ENCODE measurements at places on chromosomes 3 and 15.

- DNase-seq: no peak
These were observed 93.8 kb downstream of the SLCO3A1 start for GRCh38 chr15:91947293-91947679.

DNA sequence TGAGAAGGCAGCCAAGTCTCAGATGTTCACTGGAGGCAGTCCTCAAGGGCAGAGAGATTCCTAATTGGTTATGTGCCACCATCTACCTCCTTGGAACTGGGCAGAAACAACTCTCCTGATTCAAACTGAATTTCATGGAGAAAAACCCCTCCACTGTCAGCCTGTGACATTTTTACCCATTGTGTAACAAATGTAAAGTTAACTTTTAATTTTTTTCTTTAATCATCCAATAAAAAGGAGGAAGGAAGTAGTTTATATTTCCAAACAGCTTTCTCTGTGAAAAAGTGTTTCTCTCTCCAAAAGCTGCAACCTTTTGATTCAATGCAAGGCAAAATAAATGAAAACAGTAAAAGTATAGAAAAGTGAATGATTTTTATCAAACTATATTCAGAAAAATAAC, 510 bp upstream of the COLQ start:
- no peak for DNase-seq

GRCh38 chr3:35549690-35550089, 89.6 kb upstream of the ARPP21 start:
- no peak for DNase-seq

GRCh38 chr3:23303601-23304217, 100.6 kb downstream of the UBE2E2 start:
- no peak for DNase-seq

DNA sequence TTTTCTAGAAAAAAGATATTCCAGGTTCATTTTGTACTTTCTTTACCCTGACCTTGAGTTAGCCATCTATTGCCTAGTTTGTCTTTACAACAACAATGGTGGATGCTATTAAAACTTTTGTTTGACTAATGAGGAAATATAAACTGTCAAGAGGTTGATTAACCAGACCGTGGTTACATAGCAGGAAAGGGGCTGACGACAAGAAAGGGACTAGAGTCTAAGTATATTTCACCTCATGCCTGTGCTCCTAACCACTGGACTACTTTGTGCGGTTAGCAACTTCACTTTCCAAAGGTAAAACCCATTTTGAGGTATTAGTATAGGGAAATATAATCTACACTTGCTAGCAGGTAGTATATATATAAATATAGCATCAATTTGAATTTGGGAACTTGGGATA, 327.1 kb downstream of the SATB1 start:
- no peak for DNase-seq

- DNase-seq: peak; percentile 91
These were observed 54.7 kb upstream of the TRAK1 start for GRCh38 chr3:42036483-42036823.

GRCh38 chr3:128190501-128190900, 37.2 kb downstream of the EEFSEC start:
- DNase-seq: peak; percentile 33

DNA sequence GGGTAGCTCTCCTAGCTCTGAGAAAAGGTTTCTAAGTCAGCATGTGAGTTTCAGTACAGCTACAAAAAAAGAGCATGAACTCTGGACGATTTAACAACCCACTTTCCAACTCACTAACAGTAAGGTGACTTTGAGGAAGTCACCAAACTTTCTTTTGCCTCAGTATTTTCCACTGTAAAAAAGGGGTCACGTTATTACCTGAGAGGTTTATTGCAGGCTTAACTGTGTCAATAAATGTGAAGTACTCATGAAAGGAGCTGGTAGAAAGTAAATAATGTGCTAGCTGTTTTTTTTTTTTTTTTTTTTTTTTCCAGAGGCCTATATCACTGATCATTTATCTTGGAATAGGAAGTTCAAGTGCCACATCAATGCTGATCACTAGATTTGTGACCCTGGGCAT, 89.3 kb downstream of the PLSCR2 start:
- DNase-seq: no peak

DNA sequence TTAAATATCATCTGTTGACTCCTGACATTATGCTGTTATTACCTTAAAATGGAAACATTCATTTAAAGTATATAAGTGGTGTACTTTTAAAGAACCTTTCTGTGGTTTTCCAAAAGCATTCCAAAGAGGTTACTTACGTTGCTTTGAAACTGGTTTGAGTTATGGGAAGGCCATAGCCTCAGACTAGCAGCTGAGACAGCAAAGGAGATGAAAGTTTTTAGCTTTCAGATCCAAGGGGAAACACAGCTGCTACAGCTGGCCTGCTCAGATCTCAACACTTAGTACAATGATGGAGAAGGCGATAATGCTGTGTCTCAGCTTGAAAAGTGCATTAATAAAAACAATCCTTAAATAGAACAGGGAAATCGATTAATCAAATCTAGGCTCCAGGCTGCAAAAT, 921.1 kb downstream of the ROBO1 start:
- DNase-seq: peak; percentile 71

DNA sequence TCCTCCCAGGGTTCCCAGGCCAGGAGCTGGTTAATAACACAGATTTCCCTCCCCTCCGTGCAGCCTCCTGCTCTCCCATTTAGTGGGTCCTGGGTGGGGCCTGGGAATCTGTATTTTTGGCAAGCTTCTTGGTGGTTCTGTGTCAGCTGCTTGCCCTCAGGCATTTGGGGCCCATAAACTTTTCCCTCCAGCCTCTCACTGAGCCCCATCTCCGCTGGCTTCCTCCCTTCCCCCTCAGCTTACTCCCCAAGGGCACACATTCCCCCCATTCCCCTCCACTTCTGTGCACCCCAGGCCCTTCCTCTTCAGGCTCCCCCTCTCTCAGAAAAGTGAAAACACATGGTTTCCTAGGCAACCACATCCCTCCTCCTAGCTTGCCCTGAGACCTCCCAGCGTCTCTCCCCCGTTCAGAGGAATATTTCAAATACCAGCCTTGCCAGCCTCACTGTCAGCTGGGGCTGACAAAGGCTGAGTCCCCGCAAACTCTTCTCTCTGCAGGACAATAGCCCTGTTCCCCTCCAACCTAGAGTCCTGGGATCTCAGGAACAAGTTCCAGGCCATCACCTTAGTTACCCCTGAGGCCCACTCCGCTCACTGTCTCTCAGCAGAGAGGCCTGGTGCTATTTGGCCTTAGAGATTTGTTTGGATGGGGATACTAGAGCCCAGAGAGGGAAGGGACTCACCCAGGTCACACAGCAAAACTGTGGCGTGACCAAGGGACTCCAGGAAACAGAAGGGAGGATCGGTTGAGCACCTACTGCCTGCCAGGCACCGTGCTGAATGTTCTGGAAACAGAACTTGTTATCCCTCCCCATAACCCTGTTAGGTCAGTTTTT, 44.6 kb upstream of the SMAD6 start:
- DNase-seq: no peak

- no peak for DNase-seq
These were observed 40.3 kb downstream of the KCNAB1 start for GRCh38 chr3:156160647-156161046.

DNA sequence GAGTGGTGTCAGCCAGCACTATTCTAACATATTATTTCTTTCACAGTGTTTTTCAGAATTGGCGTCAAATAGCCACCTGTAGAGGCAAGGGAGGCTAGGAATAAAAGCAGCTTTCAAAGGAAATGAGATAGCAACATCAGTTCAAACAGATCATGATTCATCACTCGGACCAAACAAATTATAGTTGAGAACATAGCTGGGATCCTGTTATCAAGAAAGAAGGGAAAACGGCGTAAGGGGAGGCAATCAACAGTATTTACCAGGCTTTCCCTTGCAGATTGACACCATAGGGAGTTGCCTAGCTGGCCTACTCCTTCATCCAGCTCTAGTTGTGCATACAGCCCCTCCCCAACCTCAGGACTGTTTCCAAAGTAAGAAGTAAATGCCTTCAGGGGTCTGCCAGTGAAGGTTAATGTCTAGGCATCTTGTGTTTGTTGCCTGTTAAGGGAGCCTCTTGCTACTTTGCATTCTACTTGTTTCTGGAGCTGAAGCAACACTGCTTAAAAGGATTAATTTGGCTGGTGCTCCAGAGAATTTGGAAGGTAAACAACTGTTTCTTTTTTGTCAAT, 286.5 kb downstream of the NSUN3 start:
- peak; percentile 60 for DNase-seq

GRCh38 chr3:3599016-3599415, 200.2 kb upstream of the LRRN1 start:
- no peak for DNase-seq

GRCh38 chr3:131561511-131561910, 58.7 kb upstream of the MRPL3 start:
- no peak for DNase-seq

DNA sequence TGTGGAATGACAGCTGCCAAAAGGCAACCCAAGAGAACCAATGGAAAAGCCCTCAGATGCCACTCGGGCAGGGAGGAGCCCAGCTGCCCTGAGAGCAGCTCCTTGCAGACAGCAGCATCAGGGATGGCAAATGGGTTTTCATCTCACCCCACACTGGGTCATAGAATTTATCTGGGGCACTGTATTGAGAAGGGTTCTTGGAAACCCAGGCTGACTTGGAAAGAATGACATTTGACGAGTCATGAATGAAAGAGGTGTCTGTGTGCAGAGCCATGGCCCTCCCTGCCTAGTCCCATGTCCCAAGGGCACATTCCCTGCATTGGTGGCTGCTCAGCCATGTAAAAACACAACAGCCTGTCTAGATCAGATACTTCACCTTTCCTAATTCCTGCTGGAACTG, 157.9 kb upstream of the BHLHE40 start:
- no peak for DNase-seq

- no peak for DNase-seq
These were observed 88.2 kb downstream of the PLOD2 start for GRCh38 chr3:146072824-146073223.

DNA sequence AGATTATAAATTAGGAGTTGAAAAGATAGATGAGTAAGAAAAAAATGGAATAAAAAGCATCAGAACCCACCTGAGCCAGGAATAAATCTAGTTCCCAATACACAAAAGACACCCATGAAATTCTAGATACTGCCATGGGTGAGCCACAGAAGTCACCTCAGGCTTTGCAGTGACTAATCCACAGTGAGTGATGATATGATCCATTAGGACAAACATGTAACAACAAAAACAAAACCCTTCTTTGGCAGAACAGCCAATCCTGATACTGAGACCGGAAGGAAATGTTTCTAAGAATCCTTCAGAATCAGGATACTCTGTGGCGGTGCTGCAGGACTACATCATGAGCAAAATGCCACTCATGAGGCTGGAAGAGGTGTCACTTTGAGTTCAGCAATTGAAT, 15.0 kb upstream of the MINDY4B start:
- no peak for DNase-seq

- no peak for DNase-seq
These were observed 7.4 kb downstream of the GOLM2 start for GRCh38 chr15:44295750-44296431.

- no peak for DNase-seq
These were observed 422.7 kb upstream of the CFAP20DC start for GRCh38 chr3:59472541-59472940.

GRCh38 chr15:42084465-42085235, 9.7 kb downstream of the PLA2G4D start:
- DNase-seq: peak; percentile 19

GRCh38 chr15:27454281-27455075, 483.5 kb downstream of the GABRG3 start:
- no peak for DNase-seq

DNA sequence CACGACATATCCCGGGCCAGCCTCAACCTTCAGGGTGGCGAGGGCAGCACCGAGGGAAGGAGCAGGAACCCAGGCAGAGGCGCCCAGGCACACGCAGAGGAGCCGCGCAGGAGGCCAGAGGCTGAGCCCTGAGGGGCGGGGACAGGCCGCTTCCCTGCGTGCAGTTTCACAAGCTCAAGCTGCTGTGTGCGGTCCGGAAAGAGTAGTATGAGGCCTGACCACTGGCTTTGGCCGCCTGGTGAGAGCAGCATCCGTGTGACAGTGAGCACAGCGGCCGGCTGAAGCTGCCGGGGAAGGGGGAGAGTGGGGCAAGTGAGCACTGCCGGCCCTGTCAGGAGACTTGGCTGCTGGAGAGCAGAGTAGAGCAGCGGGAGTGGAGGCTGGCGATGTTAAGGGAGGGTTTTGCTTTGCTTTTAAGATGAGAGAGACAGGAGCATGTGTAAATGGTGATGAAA, 8.7 kb downstream of the ZDHHC19 start:
- DNase-seq: no peak

DNA sequence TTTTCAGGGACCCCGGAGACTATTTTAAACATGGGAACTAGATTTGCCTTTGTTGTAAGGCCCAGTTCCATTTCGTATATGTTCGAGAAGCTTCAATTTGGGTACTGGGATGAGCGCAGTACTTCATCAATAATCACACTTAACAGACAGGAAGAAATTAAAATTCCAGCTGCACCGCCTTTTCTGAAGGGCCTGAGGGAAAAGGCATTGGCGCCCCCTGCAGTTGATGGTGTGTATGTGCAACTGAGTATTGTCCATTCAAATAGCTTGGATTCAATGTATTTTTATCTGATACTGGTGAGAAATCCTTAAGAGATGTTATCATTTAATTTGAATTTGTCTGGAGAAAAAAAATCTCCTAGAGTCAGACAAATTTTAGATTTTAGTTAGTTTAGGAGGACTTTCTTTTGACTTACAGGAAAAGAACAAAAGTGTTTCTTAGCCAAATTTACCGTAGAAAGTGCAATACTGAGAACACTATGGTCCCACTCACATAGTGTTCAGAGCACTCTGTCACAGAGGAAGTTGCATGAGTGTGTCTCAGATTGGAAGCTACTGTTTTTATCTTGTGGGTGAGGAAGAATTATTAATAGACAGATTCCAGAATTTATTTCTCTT, 5.4 kb upstream of the ALDH1A2 start:
- peak; percentile 33 for DNase-seq

- peak; percentile 59 for DNase-seq
These were observed 17.1 kb downstream of the TJP1 start for GRCh38 chr15:29805043-29805707.

DNA sequence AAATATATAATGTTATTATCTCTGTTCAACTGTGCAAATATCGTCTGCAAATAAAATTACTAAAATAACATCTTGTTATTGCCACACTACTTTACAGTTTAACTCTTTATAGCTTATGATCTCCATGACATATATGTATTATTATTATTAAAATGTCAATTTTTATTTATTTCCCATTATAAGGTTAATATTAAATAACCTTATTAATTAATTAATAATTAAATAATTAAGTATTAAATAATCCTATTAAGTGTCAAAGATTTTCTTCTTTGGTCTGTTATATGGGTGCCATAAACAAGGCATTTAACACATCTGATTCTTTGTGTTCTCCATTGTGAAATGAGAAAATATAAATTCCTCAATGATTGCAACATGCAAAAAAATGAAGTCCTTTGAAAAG, 10.0 kb downstream of the BCHE start:
- DNase-seq: no peak

GRCh38 chr15:82709421-82710207, at the start of gene AP3B2:
Gene AP3B2, minus strand, starts transcription at chr15:82709875. Its CDS starts 169 bp downstream, at chr15:82709706.
- DNase-seq: peak; percentile 67
